Thyroid gland (tissue), 4 donors: ENCODE measurements at places on chromosomes 11 and 22. TPM values are rescaled to one million over a fixed set of nuclear protein-coding genes. Genes with fewer than 3 reads are reported as not detected.
A peak's percentile ranks its signal among the peaks of the same experiment; 100 is the strongest.

DNA sequence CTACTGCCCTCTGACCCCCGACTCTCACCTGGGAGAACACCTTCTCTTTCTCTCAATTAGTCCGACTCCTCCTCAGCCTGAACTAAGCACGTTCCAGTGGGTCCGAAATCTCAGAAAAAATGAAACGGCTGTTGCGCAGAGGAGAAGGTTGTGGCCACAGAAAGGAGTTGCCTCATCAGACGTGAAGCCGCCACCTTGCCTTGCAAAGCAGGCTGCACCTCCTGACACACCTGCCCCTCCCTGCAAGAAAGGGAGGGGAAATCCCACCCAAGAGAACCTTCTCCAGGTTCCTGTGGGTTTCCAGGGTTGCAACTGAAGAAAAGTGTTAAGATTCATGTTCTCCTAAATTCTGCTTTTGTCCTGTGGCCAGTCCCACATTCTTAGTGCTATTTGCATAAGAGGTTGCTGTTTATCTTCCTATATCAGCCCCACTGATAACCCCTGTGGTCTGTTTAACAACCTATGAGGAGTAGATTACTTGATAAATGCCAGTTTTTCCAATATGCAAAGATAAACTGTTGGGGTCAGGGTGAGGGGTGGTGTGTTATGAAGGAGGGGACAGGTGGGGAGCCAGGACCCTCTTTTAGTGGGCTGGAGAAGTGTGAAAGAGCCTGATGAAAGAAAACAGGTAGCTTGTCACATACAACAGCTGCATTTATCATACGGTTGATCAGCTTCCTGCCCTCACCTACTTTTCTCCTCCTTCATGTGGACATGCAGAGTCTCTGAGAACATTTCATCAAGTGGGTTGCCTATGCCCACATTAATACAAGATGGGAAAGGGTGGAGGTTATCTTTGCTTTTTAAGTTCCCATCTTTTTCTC, 18.2 kb downstream of the ZBTB16 start:
- peaks cover 94% of the 10 kb centered on the region for H3K4me1 ChIP-seq
- peaks cover 26% of the 10 kb centered on the region for H3K36me3 ChIP-seq
- DNase-seq, result no peak
- no peaks in the 10 kb centered on the region for H3K27me3 ChIP-seq
- H3K4me3 ChIP-seq, result no peak overlapping the region

CDKN1C gene
- 17.3 TPM for total RNA-seq

GRCh38 chr22:39808081-39808480, 85.5 kb downstream of the ENTHD1 start:
- no peaks in the 10 kb centered on the region for H3K4me1 ChIP-seq
- H3K27ac ChIP-seq, result no peak overlapping the region
- DNase-seq, result peak; percentile 5
- no peak overlapping the region for H3K4me3 ChIP-seq

SHISA8 gene
- total RNA-seq, result not detected

DNA sequence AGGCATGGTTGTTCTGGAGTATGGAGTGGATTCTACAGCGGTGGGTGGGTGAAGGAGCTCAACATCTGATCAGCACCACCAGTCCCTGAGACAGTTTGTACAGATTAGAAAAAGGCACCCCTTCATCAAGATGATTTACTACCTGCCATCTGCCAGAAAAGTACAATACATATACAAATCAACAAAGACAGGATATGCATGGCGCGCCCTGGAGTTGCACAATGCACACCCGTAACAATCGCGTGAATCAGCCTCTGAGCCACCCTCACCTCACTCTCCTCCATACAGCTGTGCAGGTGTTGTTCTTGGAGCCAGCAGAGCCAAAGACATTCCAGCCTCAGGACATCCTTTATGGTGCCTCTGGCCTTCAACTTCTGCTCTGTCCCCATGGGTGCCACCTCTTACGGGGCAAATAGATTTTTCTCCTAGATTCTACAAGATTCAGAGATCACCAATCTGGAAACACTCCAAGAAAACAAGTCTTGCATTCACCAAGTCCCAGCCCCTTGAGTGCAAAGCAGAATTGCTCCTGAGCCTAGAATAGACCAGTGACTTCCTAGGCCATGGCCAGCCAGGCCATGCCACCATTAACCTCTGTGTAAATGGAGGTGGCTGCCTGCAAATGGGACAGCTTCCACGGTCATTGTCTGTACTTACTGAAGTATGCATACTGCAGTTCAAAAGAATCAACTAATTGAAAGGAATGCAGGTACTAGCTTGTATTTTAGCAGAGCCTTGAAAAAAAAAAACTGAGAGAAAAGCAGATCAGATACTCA, 490.9 kb downstream of the SOX6 start:
- H3K36me3 ChIP-seq, result no peaks in the 10 kb centered on the region
- H3K27ac ChIP-seq, result no peak overlapping the region
- DNase-seq, result no peak
- no peaks in the 10 kb centered on the region for H3K4me1 ChIP-seq
- no peaks in the 10 kb centered on the region for H3K27me3 ChIP-seq
- no peak overlapping the region for H3K4me3 ChIP-seq

DNA sequence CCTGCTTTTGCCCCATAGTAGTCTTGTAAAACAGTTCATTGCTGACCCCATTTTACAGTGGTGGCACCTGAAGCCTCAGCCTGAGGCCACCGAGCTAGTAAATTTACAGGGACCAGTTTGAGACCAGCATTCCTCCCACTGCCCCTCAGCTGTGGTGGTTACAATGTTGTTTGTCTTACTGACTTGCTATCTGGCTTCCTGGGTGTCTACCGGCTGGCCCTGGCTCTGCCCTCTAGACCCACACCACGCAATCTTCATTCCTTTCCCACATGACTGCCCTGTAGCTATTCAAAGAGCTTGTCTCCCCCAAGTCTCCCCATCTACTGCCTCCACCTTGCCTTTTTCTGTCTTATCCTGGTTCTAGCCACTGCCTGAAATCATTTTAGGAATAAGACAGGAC, 20.8 kb downstream of the PIK3IP1 start:
- peaks cover 62% of the 10 kb centered on the region for H3K4me1 ChIP-seq
- H3K27ac ChIP-seq, result peak overlapping the region; percentile 89
- DNase-seq, result peak; percentile 87
- no peak overlapping the region for H3K4me3 ChIP-seq
- no peaks in the 10 kb centered on the region for H3K27me3 ChIP-seq

DNA sequence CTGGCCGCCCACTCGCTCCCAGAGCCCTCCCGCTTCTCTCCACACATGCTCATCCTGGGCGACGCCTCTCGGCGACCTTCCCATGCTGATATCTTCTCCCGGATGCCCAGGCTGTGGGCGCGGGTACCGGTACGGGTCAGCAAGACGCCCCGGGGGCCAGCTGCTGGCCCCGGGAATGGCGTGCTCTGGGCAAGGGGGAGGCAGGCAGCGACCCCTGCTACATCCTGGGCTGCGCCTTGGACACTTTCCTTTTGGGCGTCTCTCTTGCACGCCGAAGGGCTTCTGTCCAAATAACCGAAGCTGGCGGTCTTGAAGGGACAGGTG, 48.1 kb downstream of the RPL27A start:
- H3K36me3 ChIP-seq, result no peaks in the 10 kb centered on the region
- no peak overlapping the region for H3K4me3 ChIP-seq
- no peak for DNase-seq
- H3K27me3 ChIP-seq, result no peaks in the 10 kb centered on the region
- H3K4me1 ChIP-seq, result peaks cover 46% of the 10 kb centered on the region
- H3K27ac ChIP-seq, result no peak overlapping the region

HBB gene
- 10.5 TPM for total RNA-seq

C2CD3 gene
- 85.8 TPM for total RNA-seq

DNA sequence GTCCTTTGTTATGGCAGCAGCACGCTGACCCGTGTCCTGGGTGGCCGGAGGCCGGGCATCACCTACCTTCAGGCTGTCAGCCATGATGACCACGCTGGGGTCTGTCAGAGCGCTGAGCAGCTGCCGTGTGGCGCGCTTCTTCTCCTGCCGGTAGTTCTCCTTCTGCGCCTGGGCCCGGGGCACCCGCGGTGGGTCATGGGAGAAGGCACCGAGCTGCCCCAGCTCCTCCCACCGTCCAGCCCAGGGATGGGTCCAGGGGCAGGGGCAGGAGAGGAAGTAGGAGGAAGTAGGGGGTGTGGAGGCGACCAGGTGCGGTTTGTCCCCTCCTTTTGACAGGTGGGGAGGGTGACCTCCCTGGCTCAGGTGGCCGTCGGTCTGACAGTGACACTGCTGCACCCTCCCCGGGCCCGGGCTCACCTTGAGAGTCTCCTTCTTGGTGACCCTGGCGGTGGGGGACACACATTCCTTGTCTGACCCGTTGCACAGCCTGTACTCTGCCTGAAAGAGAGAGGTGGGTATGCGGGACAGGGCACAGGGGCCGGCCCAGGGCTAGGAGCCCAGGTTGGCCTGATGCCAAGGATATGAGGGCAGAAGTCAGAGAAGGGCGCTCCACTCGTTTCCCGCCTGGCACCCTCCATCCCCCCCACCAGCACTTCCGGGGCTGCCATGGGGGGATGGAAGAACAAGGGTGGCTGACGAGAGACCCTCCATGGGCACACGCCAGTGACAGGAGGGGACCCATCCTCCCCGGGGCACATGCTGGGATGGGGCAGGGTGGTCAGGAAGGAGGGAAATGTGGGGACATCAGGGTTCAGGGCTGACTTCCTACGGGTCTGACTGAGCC, 43.0 kb downstream of the OSBPL5 start:
- DNase-seq, result no peak
- H3K27me3 ChIP-seq, result no peaks in the 10 kb centered on the region
- H3K4me1 ChIP-seq, result peaks cover 30% of the 10 kb centered on the region
- H3K36me3 ChIP-seq, result peaks cover 9% of the 10 kb centered on the region

PELI3 gene
- 14.9 TPM for total RNA-seq

- no peaks in the 10 kb centered on the region for H3K27me3 ChIP-seq
- DNase-seq, result no peak
- peaks cover 39% of the 10 kb centered on the region for H3K4me1 ChIP-seq
- no peak overlapping the region for H3K4me3 ChIP-seq
Measured at GRCh38 chr11:68041617-68042218, 2.9 kb downstream of the TCIRG1 start.

DNA sequence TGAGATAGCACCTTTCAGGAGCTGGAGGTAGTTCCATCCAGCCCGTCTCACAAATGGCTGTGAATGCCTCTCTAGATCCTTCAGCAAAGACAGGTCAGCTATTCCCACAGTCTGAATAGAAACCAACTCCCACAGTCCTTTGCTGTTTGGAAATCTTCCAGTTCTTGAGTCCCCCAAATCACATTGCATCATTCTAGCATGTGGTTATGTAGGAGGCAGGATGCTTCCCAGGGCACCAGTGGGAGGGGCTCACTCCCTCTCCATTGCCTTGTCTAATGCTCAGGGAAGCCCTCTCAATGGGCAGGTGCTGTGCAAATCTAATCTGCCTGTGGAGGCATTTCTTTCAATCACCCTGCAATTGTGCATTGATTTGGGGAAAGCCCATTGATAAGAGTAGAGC, 14.6 kb downstream of the NAV2 start:
- H3K27ac ChIP-seq, result peak overlapping the region; percentile 93
- no peak overlapping the region for H3K4me3 ChIP-seq
- H3K36me3 ChIP-seq, result no peaks in the 10 kb centered on the region
- no peak for DNase-seq
- H3K4me1 ChIP-seq, result peaks cover 60% of the 10 kb centered on the region
- H3K27me3 ChIP-seq, result no peaks in the 10 kb centered on the region

- no peak for DNase-seq
- no peak overlapping the region for H3K4me3 ChIP-seq
- no peak overlapping the region for H3K27ac ChIP-seq
- no peaks in the 10 kb centered on the region for H3K36me3 ChIP-seq
- no peaks in the 10 kb centered on the region for H3K4me1 ChIP-seq
Measured at GRCh38 chr11:109815500-109816150, 277.6 kb upstream of the ZC3H12C start.

HTR3A gene
- not detected for total RNA-seq
